ENCODE measurements at places on chromosomes 12 and 14. TPM values are rescaled to one million over a fixed set of nuclear protein-coding genes. Genes with fewer than 3 reads are reported as not detected.

DNA sequence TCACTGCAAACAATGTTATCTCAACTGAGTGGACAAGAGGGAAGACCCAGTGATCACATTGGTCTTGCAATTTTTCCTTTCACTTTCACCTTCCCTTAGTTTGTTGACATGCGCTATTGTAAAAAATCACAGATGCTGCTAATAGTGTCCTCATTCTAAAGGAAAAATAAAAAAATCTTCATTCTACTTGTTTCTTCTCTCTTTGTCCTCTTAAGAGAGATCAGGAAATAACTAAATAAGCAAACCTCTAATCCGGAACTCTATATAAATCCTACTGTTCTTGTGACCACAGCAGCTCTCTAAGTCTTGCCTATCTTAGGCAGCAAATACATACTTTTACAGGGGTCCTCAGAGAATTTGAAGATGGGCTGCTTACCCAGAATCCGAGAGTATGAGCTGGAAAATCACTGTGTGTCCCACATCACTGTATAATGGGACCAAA is 257.7 kb downstream of the NAV3 start:
- no peak for DNase-seq

- no peak for DNase-seq
These were observed 2.4 kb downstream of the CABP1 start for GRCh38 chr12:120642826-120643225.

DNA sequence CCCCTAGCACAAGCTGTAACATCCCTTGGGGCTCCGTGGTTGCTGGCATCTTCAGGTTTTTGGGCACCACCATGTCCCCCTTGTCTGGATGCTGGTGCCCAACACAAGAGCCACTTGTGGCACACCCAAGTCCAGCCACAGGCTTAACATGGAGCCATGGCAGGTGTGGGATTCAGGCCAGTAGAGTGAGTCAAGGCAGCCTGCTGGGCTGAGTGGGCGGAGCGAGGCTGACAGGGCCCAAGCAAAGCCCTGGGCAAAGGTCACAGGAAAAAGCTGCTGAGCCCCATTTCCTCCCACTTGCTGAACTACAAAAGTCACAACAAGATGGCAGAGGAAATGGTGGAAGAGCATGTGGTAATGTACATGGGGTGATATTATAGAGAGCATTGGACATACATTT is 950.7 kb upstream of the FLRT2 start:
- no peak for DNase-seq

- peak; percentile 71 for DNase-seq
These were observed at the start of gene GMPR2 for GRCh38 chr14:24232645-24233537. Gene GMPR2, plus strand, starts transcription at chr14:24232929. Its CDS starts 325 bp downstream, at chr14:24233254.

DNA sequence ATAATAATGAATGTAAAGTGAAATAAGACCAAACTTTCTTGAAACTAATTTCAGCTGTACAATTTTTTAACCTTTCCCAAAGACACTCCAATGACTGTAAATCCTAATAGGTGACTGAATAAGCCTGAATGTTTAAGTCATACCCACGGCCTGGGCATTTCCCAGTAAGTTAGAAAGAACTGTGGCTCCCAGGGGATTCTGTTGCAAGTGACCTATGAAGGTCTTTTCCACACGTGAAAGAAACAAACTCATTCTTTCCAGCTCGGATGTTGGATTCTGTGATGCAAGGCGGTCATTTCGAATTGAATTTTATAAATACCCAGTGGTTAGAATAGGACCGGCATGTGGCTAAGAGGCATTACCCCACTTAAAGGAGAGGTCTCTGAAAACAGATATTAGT is 1134.4 kb downstream of the GALC start:
- no peak for DNase-seq

GRCh38 chr12:27968972-27969623 is 3.4 kb downstream of the PTHLH start:
- no peak for DNase-seq

DNA sequence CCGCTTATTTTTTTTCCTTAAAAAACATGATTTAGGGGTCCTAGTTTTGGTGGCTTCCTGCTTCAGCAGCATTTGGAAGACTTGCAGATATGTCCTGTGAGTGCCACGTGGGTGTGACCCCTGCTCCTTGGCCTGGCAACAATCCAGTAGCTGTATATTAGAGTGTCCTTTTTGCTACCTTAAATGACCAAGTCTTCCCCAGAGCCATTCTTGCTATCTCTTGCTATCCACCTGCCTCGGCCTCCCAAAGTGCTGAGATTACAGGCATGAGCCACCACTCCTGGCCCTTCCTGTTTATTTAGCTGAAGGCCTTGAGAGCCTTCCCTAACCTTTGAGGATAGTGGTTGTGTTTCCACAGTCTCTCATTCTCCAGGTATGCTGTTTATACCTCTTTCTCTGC is 17.0 kb downstream of the TPCN1 start:
- no peak for DNase-seq

- DNase-seq = no peak
These were observed 79.2 kb downstream of the HECTD4 start for GRCh38 chr12:112303004-112303403.

DNA sequence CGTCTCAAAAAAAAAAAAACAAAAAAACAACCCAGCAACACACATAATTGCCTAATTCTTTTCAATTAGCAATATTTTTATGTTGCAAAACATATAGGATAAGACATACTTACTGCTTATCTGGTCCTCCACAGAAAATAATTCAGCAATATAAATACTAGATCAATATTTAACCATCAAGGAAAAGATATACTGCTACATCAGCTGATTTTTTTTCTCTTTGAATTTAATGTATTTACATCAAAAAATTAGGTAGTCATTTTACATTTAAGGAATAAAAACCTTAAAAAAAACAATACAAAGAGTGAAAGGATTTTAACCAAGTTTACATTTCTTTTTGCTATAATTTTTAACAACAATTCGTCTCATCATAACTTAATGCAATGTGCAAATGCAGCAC is 28.1 kb downstream of the SPTSSA start:
- no peak for DNase-seq

- DNase-seq = no peak
These were observed 21.0 kb downstream of the ASPG start for GRCh38 chr14:104106471-104106991.

GRCh38 chr14:68506021-68506644 is 286.7 kb downstream of the ZFP36L1 start:
- DNase-seq = no peak

- DNase-seq = no peak
These were observed 125.4 kb downstream of the TMX1 start for GRCh38 chr14:51365241-51365965.

GRCh38 chr12:31267966-31268365 is 58.0 kb downstream of the SINHCAF start:
- no peak for DNase-seq

- DNase-seq = no peak
These were observed 43.4 kb upstream of the TSPAN8 start for GRCh38 chr12:71201136-71201679.

- DNase-seq = no peak
These were observed 12.1 kb downstream of the PSMC1 start for GRCh38 chr14:90268420-90268819.

- DNase-seq = peak; percentile 91
These were observed 15.7 kb downstream of the TBX3 start for GRCh38 chr12:114668151-114668885.

DNA sequence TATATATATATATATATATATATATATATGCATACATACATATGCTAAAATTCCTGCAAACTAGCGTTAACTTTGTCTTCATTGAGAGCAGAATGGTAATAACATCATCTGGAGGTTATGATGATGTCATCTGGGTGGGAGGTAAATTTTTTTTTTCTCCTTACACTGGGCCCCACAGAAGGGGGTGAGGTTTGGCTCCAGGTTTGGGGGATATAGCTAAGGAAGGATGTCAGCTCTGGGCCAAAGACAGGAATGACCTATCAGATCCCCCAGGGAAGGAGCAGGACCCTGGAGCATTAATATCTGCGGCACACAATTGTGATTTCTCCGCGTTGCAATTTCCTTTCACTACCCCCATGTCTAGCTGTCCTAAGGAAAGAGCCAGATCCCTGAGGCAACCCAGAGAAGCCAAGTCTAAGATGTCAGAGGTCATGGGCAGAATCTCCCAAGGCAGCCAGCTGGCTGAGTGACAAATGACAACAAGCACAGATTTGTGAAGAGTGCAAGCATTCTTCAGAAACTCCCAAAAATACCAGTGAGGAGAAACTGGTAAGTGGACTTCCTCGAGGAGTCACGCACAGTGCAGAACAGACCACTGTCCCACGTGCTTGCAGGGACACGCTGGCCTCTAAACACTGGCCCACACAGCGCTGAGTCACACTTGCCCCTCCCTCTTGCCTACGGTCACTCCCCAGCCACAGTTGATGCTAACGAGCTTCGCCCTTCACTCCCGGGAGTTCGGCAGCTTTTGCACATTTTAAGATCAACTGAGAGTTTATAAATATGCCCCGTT is 9.9 kb downstream of the UBC start:
- DNase-seq = peak; percentile 93

NAA30 gene
- total RNA-seq = 15.0 TPM

FLRT2 gene
- total RNA-seq = 20.0 TPM

SERPINA9 gene
- total RNA-seq = not detected

GPD1 gene
- 1,023 TPM for total RNA-seq

LPAR5 gene
- total RNA-seq = 2.5 TPM

HCAR2 gene
- 33.6 TPM for total RNA-seq

DTX1 gene
- 69.9 TPM for total RNA-seq

CLEC7A gene
- total RNA-seq = 27.7 TPM

GPR132 gene
- 4.5 TPM for total RNA-seq

LRTM2 gene
- not detected for total RNA-seq

ACOT6 gene
- total RNA-seq = not detected

SLC10A1 gene
- not detected for total RNA-seq

PPFIA2 gene
- total RNA-seq = 2.7 TPM

Data from mesenteric fat pad (tissue), 1 donor.